Choroid plexus epithelial cell (primary cell): ENCODE measurements at places on chromosomes 12 and 14.
A peak's percentile ranks its signal among the peaks of the same experiment; 100 is the strongest.

DNA sequence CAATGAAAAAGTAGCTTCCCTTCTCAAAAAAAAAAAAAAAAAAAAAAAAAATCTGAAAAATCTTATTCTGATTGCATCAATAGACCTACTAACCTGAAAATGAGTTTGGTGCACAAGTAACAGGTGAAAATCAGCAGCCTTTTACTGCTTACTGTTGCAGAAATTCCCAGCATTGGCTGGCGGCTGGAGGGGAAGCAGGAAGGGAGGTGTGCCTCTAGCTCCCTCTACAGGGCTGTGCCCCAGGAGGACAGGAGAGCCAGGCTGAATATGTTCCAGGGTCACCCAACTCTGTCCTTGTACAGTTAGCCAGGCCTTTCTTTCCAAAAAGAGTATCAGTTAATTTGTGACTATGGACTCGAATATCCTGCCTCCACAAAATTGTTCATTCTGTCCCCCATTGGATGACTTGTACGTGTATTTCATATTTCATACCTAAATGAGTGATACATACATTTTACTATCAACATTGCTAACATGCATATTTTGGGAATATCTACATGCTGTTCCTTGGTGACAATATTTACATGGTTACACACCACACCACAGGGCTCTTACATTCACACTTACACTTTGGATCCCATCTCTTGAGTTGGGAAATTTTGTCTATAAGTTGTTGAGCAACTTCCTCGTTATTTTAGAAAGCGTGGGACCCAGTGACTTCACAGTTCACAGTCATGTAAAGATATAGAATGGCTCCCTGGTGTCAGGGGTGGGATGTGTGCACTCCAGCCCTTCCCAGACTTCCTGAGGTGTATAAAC lies 124.8 kb downstream of the SAMD4A start:
- peak; percentile 87 for DNase-seq

DNA sequence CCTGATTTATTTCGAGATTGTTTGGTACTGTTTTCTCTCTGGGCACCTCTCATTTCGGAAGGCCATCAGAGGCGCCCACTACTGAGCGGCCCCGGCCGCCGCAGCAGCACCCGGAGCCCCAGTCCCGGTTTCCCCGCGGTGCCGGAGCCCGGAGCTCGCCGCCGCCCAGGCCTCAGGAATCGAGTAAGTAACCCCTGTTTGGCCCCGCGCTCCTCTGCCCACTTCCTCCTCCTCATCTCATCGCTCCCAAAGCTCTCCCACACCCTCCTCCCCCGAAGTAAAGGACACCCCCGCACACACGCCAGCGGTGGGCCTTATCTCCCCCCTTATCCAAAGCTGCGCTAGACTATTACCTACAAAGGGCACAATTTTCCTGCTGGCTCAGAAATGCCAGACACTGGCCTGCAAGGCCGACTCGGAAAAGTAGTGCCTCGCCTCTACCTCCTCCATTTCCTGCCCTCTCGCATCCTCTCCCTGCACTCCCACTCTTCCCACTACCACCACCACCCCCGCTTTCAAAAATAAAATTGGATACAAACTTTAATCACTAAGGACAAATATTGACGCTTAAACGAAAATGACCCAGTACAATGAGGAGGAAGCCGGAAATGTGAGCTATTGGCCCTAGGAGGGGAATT lies 637 bp upstream of the FOXG1 start:
- DNase-seq, result no peak

DNA sequence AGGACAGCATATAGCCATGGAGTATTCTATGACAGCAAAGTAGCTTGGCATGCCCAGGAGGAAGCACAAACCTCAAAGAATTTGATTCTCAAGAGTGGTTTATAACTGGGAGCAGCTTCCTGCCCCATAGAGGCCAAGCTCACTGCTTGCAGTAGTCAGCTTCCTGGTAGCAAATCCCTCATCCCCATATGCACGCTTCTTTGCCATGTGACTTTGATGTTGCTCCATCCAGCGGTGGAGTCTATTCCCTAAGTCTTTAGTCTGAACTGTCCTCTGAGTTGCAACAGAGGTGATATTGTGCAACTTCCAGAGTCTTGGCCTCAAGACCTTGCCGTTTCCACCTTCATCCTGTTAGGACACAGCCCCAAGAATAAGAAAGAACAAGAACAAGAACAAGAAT lies 996.8 kb upstream of the TMEM132C start:
- DNase-seq, result peak; percentile 73

GRCh38 chr12:52005903-52006703 lies 643 bp upstream of the TAMALIN start:
- DNase-seq, result no peak
